ENCODE measurements at places on chromosomes 11 and 22.

DNA sequence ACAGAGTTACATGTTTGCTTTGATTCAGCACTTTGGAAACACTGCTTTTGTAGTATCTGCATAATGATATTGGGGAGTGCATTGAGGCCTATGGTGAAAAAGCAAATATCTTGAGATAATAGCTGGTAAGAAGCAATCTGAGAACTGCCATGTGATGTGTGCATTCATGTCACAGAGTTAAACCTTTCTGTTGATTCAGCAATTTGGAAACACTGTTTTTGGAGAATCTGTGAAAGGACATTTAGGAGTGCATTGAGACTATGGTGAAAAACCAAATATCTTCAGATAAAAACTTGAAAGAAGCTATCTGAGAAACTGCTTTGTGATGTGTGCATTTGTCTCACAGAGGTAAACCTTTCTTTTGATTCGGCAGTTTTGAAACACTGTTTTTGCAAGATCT, 346.8 kb downstream of the OR4C45 start:
- no peak for DNase-seq

DNA sequence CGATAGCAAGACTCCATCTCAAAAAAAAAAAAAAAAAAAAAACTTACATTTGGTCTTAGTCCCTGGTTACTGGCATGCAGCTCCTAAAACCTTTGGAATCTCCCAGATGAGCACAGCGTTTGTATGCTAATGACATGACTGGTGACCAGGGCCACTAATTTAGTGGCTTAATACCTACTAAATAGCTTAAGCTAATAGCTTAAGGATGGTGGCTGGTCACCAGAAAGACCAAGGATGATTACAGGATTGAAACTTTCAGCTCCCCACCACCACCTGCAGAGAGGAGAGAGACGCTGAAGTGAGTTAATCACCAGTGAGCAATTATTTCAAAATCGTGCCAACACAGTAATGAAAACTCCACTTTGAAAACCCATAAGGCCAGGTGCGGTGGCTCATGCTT, 37.1 kb downstream of the DENND5A start:
- DNase-seq, result no peak

GRCh38 chr11:2580061-2580421, 119.8 kb downstream of the KCNQ1OT1 start:
- DNase-seq, result peak; percentile 19

DNA sequence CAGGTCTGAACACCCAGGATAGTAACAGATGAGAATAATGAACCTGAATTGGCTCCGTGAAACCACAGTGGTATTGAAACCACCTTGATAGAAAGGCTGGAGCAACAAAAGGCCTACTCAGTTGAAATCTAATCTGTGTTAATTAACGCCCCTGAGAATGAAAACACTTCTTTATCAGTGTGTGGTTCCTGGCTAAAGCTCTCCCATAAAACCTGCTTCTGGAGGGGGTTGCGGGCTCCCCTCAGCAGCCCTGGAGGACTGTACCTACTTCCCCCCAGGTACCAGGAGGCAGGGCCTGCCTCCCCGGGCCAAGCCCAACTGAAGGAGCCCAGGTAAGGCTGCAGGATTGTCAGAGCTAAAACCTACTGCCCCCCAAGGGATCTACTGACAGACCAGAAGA, 54.6 kb downstream of the PLEKHA7 start:
- no peak for DNase-seq

DNA sequence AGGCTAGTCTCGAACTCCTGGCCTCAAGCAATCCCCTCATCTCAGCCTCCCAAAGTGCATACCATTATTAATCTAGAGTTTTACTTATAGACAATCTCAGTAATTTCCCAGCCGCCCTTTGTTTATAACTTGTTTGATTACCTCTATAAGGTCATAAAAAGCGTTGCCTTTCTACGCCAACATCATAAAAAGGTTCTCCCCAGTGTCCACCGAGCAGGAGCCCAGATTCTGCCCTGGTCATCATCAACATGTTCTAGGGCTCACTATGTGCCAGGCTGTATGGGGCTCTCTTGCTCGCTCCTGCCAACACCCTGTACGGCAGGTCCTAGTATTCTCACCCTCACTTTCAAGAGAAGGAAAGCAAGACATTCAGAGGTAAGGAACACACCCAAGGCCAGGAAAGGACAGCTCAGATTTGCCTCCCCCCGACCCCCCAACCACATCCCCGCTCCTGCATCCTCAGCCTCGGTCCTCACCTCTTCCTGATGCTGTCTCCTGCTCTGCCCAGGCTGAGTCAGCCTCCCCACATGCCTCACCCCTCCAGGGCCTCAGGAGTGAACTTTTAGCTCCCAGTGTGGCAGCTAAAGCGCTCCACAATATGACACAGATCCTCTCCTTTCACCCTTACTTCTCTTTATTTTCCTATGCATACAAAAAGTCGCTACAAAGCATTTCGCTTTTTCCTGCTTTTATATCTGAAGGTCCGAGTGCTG, 14.3 kb downstream of the ARFGAP3 start:
- DNase-seq, result no peak

- DNase-seq, result no peak
Observed at GRCh38 chr11:70268526-70268925, 2.0 kb upstream of the PPFIA1 start.

GRCh38 chr11:102345904-102346303, 1.1 kb upstream of the BIRC2 start:
- DNase-seq, result no peak

- DNase-seq, result no peak
Observed at GRCh38 chr22:30561402-30562189, 12.9 kb downstream of the GAL3ST1 start.

GRCh38 chr22:43726322-43726721, 85.8 kb downstream of the EFCAB6 start:
- no peak for DNase-seq

DNA sequence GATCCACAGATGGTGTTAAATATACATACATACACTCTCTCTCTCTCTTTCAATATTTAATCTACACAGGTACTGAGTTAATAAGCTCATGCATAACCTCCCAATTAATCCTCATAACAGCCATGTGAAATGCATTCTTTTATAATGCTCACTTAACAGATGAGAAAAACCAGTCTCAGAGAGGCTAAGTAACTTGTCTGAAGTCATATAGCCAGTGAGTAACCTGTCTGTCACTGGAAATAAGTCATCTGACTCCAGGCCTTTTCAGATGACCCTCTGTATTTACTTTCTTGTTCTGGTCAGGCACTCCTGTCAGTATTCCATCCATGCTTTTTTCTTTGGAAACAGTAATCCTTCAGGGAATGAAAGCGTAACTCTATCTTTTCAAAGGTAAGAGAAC, 594.0 kb upstream of the TENM4 start:
- no peak for DNase-seq

DNA sequence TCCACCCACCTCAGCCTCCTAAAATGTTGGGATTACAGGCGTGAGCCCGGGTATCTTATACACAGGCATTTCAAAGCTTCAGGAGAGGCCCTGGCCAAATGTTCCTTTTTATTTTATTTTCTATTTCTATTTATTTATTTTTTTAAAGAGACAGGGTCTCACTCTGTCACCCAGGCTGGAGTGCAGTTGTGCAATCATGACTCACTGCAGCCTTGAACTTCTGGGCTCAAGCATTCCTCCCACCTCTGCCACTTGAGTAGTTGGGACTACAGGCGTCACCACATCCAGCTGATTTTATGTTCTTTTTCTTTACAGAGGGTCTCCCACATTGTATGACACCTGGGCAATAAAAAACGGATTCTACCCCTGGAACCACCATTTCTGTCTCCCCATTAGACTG, 71.2 kb downstream of the FBXO7 start:
- no peak for DNase-seq

- no peak for DNase-seq
Observed at GRCh38 chr11:64654958-64655541, 64.0 kb downstream of the SLC22A12 start.

DNA sequence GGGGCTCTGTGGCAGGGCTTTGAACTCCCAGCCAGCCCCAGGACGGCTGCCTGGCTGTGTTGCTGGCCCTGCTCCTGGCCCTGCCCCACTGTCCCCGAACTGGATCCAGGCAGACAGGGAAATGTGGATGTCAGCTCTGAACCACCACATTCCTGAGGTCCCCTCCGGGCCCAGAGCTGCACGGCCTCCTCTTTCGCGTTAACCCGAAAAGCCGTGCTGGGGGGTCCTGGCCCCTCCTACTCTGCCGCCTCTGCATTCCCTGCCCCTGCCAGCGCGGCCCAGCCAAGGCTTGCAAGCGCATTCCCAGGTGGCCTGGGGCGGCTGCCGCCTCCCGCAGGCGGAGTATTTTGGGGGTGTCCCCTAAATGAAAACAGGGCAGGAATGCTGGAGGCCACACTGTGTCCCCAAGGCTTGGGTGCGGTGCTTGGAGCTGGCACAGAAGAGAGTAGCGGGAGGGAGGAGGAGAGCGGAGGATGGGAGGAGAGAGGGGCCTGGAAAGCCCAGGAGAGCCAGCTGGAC, 5.4 kb downstream of the LINC01488 start:
- peak; percentile 38 for DNase-seq

GRCh38 chr11:11148596-11148995, 204.5 kb downstream of the CSNK2A3 start:
- no peak for DNase-seq

DNA sequence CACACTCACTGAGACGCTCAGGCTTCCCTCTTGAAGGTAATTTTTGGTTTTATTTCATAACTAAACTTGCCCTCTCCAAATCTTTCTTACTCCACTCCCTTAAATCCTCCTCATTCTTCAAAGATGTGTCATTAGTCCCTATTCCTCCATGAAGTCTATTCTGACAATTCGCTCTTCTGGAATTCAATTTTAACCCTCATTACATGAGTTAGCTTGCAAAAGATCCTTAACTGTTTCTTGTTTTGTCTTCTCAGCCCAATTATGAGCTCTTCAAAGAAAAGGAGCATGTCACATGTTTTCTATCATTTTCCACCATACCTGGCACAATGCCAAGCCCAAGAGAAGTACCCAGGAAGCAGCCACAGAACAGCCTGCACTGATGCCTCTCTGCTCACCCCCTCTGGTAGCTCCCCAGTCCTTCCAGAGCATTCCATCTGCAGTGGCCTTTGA, 13.0 kb downstream of the GALNT18 start:
- no peak for DNase-seq

- peak; percentile 86 for DNase-seq
Observed at GRCh38 chr11:95790933-95791708, 823 bp downstream of the CEP57 start.

DNA sequence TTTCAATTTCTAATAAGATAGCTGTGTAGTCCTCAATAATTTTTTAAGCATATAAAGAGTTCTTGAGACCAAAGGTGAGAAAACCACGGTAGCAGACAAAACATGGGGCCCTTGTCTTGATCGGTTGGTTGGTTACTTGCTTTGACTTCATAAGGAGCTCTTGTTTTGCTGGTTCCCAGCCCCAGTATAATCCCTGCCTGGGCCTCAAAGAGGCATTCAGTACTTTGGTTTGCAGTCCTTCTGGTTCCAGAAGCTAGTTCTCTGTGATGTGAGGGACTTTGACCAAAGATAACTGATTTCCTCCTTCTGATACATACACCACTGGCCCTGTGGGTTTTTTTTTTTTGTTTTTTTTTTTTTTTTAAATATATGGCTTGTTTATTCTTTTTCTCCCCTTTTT, 17.1 kb downstream of the MARK2 start:
- DNase-seq, result no peak

DNA sequence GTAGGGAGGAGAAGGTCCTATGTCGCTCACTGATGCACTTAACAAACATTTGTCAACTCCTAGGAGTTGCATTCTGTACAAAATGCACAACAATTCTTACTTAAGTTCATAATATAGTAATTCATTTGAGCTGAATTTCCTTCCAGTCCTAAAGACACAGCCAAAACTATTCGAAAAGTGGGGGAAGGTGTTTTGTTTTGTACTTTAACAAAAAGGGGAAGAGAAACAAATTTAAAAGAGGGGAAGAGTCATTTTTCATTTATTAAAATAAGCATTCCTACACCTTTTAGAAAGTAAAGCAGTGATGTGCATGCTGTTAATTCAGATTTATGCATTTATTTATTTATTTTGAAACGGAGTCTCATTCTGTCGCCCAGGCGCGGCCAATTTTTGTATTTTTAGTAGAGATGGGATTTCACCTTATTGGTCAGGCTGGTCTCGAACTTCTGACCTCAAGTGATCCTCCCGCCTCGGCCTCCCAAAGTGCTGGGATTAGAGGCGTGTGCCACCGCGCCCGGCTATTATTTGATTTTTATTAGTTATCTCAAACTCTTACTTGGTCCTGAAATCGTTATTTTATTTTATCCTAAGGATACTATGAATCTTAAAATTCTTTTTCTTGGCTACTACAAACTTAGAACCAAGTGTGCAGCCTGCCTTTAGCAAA, 1.1 kb upstream of the FANCF start:
- no peak for DNase-seq

- DNase-seq, result no peak
Observed at GRCh38 chr22:32999039-32999815, 59.0 kb downstream of the SYN3 start.

GRCh38 chr11:60657888-60658287, 41.5 kb upstream of the MS4A8 start:
- no peak for DNase-seq

DNA sequence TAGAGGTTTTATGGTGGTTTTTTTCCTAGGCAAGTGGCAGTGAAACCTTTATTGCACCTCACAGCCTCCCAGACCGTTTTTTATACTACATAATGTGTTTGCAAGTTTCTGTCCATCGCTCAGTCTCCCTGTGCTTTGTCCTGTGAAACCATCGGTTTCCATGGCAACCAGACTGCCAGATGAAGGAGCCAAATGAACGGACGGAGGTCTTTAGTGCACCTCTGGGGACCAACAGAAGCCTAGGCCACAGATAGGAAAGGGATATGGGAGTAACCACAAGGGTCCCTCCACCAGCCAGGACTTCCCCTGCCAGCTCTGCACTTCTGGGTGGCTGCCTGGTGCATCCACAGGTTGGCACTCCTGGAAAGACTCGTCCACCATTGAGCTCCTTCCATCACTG, 165.0 kb downstream of the CHST1 start:
- no peak for DNase-seq

DNA sequence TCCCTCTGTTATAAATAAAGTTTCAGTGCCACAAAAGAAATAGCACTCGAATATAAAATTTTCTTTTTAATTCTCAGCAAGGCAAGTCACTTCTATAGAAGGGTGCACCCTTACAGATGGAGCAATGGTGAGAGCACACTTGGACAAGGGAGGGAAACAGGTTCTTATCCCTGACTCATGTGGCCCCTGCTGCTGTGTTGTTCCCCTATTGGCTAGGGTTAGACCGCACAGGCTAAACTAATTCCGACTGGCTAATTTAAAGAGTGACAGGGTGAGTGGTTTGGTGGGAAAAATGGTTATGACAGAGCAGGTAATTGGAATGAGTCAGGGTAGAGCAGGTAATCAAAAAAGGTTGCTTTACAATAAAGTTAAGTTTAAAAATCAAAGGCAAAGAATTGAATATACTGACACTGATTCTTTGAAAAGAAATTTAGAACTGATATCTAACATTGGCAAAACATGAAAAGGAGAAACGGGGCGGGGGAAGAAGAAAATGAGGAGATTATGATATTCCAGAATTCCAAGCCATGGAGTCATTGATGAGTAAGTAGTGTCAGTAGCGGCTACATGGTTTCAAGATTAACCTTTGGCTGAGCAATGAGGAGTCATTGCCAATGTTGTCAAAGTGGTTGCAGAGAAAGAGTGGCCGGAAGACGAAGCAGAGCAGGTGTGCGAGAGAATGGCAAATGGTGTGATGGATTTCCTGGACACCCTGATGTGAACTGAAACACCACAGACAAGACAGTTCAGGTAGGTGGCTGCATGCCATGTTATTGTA, 48.4 kb upstream of the MRGPRX1 start:
- DNase-seq, result no peak

- no peak for DNase-seq
Observed at GRCh38 chr11:116415095-116415494, 357.7 kb downstream of the BUD13 start.
